ENCODE measurements at places on chromosomes 13 and 19.

- DNase-seq: no peak
These were observed 41.2 kb upstream of the TPM4 start for GRCh38 chr19:16034958-16035560.

GRCh38 chr13:59016250-59016649, 1147.5 kb downstream of the DIAPH3 start:
- DNase-seq: no peak

- DNase-seq: no peak
These were observed 70.0 kb downstream of the SPATA13 start for GRCh38 chr13:24230428-24231072.

GRCh38 chr19:33712268-33712667, 84.4 kb upstream of the KCTD15 start:
- DNase-seq: no peak

DNA sequence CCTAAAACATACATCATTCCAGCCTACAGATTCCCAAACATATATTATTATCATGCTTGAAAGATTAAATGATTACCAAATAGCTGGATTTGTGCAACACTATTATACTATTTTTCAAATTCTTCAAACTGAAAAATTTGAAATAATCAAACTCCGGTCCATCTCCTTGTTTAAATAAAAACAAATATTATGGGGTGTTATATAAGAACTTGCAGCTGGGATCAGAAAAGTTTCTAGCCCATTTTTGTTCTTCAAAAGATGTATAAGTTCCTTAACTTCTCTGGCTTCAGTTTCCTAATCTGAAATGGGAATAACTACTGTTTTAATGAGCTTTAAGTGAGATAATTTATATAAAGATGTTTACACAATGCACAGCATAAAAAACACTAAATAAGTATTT, 422.9 kb downstream of the PCDH9 start:
- DNase-seq: no peak

GRCh38 chr19:310141-310651, 19.0 kb upstream of the PLPP2 start:
- DNase-seq: no peak

DNA sequence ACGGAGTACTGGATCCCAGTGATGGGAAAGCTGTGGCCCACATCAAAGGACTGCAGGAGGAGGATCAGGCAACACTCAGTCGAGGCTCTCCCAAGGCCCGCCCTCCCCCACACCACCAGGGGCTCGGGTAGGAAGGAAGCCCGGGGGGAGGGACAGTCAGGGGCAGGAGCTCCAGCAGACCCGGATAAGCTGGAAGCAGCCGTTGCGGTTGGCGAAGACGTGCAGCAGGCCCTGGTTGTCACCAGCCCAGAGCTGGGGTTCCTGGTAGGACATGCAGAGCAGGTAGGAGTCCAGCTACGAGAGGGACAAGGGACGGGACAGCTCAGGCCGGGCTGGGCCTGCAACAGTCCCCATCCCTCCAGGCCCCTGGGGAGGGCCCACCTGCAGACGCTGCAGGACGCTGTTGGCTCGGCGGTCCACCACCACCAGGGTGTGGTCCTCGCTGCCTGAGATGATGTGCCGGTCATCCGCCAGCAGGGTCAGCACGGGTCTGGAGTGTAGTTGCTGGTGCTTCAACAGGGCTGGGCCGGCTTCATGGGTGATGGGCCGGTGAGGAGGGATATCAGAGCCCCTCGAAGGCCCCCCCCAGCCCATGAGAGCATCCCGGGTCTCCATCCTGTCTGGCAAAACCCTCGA, 1.9 kb downstream of the GNG14 start:
- no peak for DNase-seq

- DNase-seq: no peak
These were observed 6.6 kb upstream of the FLT3 start for GRCh38 chr13:28106976-28107375.

DNA sequence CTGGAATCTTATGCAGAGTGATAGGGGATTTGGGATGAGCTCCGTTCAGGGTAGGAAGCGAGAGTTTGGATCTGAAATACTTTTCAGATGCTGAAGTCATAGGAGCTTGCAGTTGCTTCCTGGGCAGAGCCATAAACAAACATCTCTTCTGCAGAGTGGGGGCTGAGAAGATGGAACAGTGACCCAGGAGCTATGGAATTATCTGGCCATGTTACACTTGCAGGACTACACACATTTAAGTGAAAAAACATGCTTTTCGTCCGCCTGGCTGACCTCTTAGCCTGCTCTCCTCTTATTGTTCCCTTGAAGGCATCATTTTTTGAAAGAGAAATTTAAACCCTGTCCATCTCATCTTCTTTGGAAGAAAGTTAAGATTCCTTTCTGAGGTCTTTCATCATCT, 40.7 kb downstream of the PSG11 start:
- DNase-seq: no peak

DNA sequence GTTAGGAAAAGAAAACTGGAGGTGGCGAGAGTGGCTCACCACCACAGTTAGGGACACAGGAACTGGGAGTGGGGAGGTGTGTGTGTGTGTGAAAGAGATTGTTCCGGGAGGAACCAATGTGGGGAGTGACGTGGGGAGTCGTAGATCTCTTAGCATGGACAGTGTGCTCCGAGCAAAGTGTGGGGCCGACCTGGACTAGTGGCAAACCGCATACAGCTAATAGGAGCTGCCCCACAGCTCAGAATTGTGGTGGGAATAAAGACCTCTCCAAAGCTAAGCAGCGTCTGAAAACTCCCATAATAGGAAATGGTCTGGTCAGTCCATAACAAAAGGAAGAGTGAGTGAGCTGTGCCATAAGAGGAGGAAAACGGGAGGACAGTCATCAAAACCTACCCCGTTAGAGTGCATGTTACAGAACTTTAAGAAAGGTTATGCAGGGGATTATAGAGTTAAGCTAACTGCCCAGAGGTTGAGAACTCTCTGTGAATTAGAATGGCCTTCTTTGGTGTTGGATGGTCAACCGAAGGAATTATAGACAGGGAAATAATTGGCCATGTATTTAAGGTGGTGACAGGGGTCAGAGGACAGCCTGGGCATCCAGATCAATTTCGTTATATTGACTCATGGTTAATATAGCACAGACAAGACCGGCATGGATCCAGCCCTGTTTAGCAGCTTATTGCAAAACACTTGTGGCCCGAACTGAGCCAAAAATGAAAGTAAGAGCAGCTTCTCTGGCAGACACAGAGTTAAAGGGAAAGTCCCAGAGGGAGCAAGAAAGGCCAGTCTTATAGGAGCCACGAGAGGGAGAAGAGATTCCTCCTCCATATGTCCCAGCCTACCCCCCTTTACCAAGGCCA, 8.9 kb upstream of the SLC15A1 start:
- peak; percentile 45 for DNase-seq

DNA sequence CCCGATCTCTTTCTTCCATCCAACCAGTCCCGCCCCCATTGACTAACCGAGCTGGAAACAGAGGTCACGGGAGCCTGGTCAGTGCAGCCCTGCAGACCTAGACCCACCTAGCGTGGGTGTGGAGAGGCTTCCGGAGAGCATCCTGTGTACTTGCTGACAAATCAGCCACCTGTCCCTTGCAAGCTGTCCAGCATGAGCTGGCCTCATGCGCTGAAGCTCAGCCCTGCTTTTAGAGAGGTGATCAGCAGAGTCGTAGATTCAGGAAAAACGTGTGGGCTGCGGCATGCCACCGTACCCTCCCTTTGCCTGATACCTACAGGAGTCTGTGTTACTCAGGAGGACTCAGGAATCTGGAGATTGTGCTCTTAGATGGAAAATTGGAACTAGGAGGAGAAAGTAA, 80.3 kb upstream of the UQCRFS1 start:
- DNase-seq: no peak

DNA sequence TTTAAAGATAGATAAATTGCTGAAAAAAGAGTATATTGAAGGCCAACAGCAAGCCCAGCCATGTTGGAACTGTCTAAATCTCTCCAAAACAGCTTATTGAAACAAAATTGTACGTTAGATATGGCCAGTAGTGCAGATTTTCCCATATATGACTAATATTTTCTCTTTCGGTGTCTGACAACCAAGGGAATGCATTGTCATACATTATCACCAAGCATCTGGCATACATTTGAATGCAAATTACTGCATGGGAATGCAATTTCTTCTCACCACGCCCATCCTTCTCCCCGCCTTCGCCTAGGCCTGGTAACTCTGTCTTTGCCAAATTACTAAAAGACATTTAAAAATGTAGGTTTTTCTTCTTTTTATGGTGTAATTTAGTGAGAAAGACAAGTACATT, 32.5 kb upstream of the IRS2 start:
- DNase-seq: no peak

DNA sequence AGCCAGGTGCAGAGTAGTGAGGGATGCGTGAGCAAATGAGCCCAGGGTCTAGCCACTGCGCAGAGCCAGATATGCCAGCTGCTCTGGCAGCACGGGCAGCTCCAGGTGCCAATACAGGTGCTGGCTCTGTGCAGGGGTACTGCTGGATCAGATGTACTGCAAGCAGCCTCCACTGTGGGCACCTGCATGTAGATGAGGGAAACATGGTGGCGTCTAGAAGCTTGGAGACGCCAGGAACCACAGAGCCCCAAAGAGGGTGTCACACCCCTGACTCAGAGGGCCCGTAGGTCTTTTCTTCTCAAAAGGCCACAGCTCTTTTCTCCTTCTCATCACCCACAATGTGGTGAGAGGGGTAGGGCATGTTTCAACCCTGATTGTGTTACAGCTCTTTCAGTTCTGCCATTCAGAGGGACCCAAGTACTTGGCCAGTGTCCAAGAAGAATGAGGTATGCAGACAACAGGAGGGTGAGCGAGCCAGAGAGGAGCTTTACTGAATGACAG, 244.4 kb upstream of the SLITRK1 start:
- DNase-seq: no peak

DNA sequence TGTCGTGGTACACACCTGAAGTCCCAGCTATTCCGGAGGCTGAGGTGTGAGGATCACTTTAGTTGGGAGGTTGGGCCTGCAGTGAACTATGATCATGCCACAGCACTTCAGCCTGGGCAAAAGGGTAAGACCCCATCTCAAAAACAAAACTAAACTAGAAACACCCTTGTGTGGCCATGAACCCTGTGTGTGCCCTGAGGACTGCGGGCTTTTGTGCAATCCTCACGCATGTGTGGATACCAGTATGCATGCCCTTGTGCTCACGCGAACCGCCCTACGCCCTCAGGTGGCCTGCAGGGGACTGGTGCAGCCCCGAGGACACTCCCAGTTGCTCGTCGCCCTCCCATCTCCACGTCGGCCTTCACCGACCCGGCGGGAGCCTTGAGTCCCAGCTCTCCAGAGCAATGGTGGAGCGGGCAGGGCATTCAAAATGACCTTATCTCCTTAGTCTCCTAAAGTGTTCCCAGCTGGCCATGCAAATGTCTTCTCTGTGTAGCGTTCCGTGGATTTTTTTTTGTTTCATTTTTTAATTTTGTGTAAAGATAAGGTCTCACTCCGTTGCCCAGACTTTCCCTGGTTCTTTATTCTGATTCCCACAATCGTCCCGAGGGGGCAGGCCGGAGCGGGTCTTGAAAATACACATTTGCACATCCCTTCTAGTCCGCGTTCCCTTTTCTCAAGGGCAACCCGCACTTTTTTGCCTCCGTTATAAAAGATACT, 868 bp upstream of the EGLN2 start:
- DNase-seq: no peak

- DNase-seq: no peak
These were observed 4.9 kb upstream of the C2CD4C start for GRCh38 chr19:413756-414420.

DNA sequence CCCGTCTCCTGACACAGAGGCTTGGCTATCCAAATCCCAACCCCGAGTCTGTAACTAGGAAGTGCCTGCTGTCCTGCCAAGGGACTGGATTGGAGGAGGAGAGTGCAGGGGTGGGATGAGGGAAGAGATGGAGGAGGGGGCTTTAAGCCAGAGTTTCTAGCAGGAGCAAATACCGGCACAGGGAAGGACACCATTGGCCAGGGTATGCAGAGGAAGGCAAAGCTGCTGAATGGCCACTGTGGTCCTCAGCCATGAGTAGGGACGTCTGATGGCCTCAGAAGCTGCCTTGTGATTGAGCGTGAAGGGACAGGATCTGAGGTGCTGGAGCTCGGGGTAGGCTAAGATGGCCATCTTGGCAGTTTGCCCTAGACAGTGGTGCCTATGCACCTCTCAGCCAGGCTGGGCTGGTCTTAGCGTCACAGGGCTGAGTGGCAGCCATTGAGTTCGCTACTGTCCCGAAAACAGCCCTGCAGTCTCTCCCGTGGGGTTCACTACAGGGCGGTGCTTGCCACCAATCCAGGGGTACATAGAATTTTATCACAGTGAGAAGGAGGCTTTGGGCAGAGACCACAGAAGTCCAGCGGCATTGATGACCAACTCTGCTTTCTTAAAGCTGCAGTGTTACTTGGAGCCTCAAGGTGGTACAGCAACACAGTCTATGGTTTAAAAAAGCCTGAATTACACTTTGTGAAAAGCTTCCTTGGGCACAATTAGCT, 61.8 kb downstream of the AKAP11 start:
- no peak for DNase-seq

DNA sequence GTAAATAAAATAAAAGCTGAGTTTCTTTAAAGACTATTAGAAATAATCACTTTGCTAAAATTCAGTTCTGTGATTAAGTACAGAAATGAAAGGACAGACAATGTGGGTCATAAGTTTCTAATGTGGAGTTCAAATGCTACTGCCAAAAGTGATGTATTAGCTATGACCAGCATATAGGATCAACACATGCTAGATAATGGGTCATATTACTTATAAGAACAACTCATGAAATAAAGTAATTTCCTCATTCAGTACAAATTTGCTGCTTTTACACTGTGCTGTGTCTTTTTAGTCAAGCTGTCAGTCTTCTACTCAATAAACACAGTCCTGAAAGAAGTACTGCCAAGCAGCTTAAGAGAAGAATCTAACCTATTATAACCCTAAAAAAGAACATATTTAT, 135.2 kb downstream of the VWA8 start:
- no peak for DNase-seq

DNA sequence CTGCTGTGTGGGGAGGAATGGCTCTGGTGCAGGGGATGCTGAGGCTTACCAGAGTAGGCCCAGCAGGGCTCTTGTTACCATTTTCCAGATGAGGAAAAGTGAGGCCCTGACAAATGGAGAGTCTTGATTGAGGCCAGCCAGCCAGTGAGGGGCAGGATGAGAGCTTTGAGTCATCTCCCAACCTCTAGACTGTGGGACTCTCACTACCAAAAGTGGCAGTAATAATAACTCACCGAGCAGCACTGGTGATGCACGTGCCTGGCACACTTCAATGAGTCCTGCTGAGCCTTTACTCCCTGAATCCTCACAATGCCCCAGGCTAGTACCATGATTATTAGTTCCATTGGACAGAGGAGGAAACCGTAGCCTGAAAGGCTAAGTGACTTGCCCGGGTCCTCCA, 7.8 kb downstream of the CIC start:
- DNase-seq: no peak

DNA sequence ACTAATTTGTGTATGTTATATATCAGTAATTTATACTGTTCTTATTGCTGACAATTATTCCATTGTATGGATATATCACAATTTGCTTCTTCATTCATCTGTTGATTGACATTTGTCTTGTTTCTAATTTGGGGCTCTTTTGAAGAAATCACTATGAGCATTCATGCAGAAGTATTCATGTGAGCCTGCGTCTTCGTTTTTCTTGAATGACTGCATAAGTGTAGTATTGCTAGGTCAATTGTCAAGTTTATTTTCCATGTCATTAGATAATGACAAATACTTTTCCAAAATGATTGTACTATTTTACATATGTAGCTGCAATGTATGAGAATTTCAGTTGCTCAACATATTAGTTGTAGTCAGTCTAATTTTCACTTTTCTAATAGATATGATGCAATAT, 1796.9 kb downstream of the SLITRK5 start:
- DNase-seq: no peak

- no peak for DNase-seq
These were observed 2.4 kb downstream of the SHANK1 start for GRCh38 chr19:50717026-50717723.

- no peak for DNase-seq
These were observed 5.7 kb downstream of the CALM3 start for GRCh38 chr19:46606681-46607447.
